CD4-positive, alpha-beta memory T cell (primary cell): ENCODE measurements at places on chromosomes 11 and 22. TPM values are rescaled to one million over a fixed set of nuclear protein-coding genes. Genes with fewer than 3 reads are reported as not detected.

The MMP3 gene
- polyA plus RNA-seq: not detected

The TALDO1 gene
- 174 TPM for polyA plus RNA-seq

GRCh38 chr11:1263010-1263409 is 40.1 kb downstream of the MUC5B start:
- DNase-seq: no peak

DNA sequence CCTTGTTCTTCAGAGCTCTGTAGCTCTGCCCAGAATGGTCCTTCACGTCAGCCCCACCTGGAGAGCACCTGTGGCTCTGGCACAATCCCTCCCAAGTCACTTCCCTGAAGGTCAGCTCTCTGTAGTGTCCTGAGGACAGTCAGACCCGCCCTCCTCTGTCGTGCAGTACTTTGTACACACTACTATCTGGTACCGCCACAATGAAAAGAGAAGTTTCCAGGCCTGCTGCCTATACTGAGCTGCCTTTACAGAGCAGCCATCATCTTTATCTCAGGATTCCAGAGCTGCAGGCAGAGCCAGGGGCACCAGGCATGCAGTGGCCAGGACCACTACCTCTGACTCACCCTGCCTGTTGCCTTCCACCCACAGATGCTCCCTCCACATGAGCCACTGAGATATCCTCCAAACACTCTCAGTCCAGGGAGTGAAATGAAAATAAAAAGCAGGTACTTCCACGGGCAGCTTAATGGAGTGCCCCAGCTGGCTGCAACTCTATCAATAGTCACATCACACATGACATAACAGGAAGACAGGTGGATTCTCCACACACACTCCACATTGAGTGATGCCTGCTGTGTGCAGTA is 7.3 kb downstream of the PACSIN2 start:
- DNase-seq: no peak

- DNase-seq: no peak
Observed at GRCh38 chr11:1230456-1231395, 7.9 kb downstream of the MUC5B start.
